ENCODE measurements at places on chromosomes 5 and 9.

DNA sequence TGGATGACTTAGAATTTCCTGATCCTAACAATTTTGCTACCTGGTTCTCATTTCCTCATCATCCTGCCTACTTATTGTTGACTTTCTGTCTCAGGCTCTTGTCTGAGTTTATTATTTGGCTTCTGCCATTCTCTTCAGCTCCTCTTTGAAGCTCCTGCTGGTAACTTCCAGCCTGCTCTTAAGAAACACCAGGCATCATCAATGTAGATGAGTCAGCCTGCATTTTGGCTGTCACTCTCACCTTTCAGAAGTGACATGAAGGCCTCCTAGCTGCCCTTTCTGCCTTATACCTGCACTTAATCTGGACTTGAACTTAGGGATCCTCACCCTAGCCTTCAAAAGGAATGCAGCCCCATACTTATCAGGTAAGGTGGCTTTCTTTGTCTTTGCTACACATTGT is 551.8 kb upstream of the ZNF608 start:
- DNase-seq: no peak

- no peak for DNase-seq
Observed at GRCh38 chr5:76383126-76383832, 19.8 kb upstream of the IQGAP2 start.

- DNase-seq: peak; percentile 24
Observed at GRCh38 chr5:120479066-120479465, 15.0 kb downstream of the PRR16 start.

DNA sequence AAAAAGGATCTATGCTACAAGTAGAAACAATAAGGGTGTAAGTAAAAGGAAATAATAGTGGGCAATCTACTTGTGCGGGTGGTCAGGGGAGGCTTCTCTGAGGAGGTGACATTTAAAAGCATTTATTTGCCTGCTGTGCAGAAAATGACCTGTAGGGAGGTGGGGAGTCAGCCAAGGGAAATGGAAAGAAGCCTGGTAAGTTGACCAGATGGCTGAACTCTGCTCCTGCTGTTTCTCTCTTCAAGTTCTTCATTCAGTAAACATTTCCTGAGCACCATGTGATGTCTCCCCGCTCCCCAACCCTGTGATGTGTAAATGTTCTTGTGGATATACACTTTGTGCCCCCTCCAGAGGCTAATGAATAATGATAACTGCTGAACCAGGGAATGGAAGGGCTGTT is 9.9 kb upstream of the SPIN1 start:
- DNase-seq: no peak

GRCh38 chr9:100082782-100083181 is 16.0 kb downstream of the ERP44 start:
- no peak for DNase-seq

DNA sequence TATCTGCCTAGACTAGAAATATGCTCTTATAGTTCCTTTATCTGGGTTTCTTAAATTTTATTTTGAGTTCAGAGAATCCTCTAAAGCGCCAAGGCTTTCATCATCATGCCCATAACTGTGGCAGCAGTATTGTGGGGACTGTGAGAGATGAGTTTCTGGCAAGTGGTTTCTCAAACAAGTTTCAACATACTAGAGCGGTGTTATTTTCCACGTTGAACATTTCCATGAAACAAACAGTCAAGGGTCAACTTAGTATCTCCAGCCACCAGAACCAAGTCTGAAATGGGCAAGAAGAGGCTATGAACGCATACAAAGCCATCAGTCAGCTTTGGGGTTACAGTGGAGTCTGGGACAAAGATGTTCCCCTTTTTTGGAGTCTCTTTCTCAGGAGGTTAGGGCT is 40.3 kb downstream of the SERINC5 start:
- no peak for DNase-seq

DNA sequence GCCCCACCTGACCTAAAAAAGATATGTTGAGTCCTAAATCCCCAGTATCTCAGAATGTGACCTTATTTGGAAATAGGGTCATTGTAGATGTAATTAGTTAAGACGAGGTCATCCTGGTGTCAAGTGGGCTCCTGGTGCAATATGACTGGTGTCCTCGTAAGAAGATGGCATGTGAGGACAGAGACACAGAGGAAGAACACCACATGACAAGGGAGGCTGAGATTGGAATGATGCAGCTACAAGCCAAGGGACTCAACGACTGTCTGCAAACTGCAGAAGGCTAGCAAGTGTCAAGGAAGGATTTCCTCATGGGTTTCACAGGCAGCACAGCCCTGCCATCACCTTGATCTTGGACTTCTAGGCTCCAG is 100.4 kb upstream of the DAP start:
- no peak for DNase-seq

Data from retinal pigment epithelial cell (primary cell).